ENCODE measurements at places on chromosomes 12 and 14.
A peak's percentile ranks its signal among the peaks of the same experiment; 100 is the strongest.

- peak; percentile 7 for DNase-seq
Measured at GRCh38 chr14:92914087-92914656, 8.8 kb upstream of the CHGA start.

GRCh38 chr12:130933269-130933995 is 20.3 kb upstream of the ADGRD1 start:
- DNase-seq = no peak

DNA sequence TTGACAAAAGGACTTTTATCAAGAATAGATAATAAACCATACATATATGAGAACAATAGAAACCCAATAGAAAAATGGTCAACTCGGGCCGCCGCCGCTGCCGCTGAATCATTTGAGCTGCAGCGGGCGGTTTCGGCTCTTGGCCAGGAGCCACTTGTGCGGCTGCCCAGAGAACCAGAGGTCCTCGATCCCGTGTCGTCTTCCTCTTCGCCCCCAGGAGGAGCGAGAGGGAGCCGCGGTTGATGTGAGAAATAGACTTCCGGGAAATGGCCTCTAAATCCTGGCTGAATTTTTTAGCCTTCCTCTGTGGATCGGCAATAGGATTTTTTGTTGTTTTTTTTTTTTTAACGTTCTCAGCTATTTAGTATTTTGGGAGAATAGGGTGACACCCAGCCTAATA is 44.8 kb downstream of the CPSF6 start:
- no peak for DNase-seq

- no peak for DNase-seq
Measured at GRCh38 chr14:39827901-39828655, 395.8 kb upstream of the FBXO33 start.

DNA sequence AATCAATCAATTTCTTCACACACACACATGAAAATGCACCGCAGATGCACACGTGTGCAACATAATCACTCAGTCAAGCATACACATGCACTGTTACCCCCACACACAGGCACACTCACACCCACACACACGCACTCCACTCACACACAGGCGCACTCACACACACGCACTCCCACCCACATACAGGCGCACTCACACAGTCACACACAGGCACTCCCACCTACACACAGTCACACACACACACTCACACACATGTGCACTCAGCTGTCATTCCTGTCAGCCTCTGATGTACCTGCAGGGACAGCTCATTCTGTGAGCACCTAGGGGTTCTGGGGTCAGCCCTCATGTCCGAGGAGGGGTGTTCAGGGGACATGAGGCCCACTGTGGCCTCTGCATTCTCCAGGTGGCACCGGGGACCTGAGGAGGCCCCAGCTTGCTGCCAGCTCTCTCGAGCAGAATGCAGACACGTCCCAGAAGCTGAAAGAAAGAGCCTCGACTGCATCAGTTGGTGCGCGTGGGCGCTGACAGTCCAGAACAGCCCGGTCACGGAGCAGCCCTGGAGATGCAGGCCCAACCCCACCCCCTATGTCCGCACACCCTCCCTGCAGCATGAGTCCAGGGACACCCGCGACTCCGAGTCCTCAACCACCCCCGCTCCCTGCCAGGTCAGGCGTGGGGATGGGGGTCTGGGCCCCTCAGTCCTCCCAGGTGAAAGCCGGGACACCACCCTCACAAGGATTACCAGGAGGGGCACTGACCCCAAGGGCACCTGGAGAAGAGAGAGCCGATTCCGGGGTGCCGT is 69.3 kb downstream of the NOC4L start:
- no peak for DNase-seq

GRCh38 chr14:99996951-99997571 is 68.2 kb upstream of the EVL start:
- no peak for DNase-seq

DNA sequence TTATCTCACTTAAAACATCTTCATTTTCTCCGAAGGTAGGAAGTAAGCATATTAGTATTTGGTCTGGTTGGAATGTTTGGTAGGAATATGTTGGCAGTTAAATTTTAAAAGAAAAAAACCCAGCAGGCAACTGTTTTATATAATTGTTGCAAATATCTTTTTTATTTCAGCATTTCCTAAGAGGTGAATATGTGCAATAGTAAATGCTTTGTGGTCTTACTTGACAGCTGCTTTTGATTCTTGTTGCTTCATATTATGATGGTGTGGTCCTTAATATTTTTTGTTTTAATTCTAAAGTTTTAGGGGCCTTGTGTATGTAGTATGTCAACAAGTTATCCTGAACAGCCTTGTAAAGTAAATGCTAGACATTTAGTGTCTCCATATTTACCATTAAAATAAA is 6.3 kb downstream of the TRAFD1 start:
- no peak for DNase-seq

DNA sequence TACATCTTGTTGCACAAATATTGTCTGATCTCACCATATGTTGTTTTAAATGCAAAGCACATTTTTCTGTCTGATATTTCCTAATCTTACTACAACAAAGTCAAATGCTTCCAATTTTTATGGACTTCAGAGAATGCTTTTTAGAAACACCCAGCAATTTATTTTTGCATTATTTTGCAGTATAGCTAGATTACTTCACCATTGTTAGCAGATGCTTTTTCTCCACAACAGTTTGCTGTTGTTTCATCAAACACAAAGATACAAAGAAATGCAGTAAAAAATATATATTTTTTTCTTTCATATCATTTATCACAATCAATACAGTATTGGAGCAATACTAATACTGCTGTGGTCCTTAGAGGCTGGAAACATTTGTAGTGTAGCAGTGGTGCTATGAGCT is 674.4 kb downstream of the TMTC2 start:
- DNase-seq = no peak

DNA sequence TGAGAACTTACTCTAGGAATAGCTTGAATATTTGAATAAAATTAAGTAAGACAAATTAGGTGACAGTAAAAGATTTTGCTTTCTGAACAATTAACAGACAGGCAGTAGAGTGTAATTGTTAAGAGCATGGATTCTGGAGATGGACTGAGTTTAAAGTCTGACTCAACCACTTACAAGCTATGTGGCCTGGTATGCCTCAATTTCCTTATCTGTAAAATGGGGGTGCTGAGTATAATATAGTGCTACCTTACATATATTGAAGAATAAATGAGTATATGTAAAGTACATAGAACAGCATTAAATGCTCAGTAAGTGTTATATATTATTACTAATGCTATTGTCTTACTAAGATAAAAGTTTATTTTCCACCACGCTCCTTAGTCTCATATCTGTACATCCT is 7.1 kb downstream of the MIA2 start:
- no peak for DNase-seq

DNA sequence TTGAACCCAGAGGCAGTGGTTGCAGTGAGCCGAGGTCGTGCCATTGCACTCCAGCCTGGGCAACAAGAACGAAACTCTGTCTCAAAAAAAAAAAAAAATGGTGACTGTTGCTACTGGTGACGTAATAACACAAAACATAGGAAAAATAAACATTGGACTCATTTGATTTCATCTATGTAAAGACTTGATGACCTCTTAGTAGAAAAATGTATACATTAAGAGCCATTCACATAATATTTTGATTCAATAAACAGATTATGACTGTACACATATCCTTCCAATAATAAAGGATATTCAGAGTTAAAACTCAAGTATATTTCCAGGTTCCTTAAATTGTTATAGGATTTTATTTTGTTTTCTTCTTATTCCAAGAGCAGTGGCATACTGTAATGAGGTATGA is 65.7 kb upstream of the AEBP2 start:
- no peak for DNase-seq

DNA sequence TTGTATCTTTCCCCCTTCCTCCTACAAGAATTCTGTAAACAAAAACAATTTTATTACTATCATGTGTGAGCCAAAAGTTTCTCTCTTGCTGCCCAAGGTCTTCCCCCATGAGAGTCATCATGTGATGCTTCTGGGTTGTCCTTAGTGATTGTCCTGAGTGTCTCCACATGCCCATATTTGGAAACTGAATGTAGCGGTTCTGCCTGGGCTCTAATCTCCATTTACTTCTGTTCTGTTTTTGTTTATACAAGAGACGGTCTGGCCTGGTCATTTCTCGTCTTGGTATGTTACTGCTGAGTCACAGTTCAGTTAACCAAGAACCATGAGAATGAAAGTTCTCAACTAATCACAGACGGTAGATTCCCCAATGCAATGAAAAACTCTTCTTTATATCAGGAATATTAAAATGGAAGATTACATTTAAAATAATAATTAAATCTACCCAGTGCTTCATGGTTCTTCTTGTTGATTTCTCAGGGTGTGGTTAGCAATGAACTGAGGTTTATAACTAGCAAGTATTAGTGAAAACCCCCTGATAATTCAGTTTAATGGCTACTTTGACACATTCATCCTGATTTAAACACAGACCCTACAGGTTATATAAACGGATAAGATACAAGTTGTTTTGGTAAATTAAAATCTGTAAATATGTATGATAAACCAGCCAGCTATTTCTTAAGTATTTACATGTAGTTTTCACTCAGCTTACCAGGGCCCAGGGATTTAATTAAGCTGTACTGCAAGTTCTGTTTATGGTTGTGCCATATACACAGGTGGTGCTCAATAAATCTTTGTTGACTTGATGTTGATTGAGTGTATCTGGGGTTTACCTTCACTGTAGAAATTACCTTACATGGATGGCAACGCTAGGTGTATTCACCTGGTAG is 81.1 kb downstream of the PELI2 start:
- no peak for DNase-seq

- no peak for DNase-seq
Measured at GRCh38 chr14:33475623-33476022, 475.3 kb downstream of the EGLN3 start.

- DNase-seq = no peak
Measured at GRCh38 chr14:35553808-35554207, 19.8 kb downstream of the INSM2 start.

GRCh38 chr14:102723650-102724049 is 53.6 kb upstream of the TRAF3 start:
- no peak for DNase-seq

- no peak for DNase-seq
Measured at GRCh38 chr12:114186241-114187002, 219.5 kb downstream of the TBX5 start.

DNA sequence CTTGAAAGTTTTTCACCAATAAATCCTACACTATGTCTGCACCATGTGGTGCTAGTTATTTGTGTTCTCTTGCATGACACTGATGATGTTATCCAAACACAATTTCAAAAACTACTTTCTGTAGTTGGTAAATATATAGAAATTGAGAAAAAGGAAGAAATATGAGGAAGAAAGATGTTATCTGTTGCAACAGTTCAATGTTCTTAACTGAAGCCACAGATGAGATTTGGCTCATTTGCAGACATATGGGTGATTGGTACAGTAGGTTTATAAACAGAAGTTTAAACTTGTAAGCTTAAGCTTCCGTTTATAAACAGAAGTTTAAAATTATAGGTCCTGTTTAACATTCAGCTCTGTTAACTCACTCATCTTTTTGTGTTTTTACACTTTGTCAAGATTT is at the start of gene CLEC12A:
CLEC12A (plus strand) TSS at position 229 of the 400 bp plus-strand sequence. CDS start 188 bp downstream, outside the sequence.
- no peak for DNase-seq

- no peak for DNase-seq
Measured at GRCh38 chr12:114401328-114402083, 4.4 kb downstream of the TBX5 start.

DNA sequence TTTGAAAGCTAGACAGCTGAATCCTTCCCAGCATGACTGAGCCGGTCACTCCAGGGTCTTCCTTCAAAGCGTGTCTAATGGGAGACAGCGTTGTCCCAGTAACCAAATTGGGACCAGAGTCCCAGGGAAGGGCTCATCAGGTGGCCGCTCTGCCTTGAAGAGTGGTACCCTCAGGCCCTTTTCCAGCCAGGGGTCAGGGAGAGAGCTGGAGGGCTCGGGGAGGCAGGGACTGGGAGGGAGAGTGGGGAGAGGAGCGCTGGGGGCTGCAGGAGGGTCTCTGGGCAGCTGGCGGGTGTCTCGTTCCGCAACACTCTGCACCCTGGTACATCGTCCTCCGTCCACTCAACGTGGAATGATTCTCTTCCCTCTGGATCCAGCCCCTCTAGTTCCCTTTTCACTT is 1.6 kb upstream of the RTL1 start:
- DNase-seq = no peak

- DNase-seq = no peak
Measured at GRCh38 chr12:45833401-45833800, 103.9 kb downstream of the ARID2 start.

- no peak for DNase-seq
Measured at GRCh38 chr12:99722690-99723486, 75.3 kb downstream of the GARIN6 start.

- DNase-seq = no peak
Measured at GRCh38 chr12:116620492-116621191, 61.5 kb downstream of the MAP1LC3B2 start.

DNA sequence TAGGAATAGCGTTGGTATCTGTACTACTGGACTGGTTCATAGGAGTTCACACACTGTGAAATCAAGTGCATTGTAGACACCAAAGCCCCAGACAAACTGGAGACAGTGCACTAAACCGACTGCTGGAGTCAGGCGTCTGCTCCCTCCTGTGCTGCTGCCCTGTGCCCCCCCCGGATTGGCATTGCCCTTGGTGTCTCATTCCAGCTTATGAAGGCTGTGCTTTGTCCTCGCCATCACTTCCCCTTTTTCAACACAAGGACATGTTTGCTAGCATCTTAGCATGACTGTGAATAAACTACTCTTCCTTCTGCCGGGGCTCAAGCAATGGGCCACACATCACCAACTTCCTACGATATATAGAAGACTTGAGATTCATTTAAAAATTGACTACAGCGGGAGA is 84.0 kb downstream of the TMCC3 start:
- no peak for DNase-seq

GRCh38 chr12:130813436-130813835 is 25.6 kb downstream of the STX2 start:
- DNase-seq = no peak

GRCh38 chr14:88815980-88816379 is 8.5 kb upstream of the TTC8 start:
- DNase-seq = no peak

DNA sequence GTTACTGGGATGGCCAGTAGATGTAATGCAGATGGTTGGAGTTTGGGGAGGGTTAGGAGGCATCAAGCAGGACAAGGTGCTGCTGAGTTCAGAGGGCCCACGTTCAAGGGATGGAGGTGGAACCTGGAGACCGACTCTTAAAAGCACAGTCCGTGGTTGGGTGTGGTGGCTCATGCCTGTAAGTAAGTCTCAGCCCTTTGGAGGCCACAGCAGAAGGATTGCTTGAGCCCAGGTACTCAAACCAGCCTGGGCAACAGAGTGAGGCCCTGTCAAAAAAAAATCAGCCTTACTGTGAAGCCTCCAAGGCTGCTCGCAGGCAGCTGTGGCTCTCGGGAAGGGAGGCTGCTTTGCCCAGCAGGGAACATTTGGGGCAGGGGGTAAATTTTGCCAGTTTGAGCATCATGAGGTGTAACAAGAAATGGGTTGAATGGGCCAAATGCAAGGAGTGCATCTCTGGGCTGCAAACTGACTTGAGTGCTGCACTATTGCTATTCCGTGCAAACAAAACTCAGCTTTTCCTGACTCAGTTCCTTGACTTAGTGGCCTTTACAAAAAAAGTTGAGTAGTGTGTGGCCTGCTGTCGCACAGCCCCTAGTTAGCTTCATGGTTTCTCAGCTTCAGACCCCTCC is 55.0 kb downstream of the ANAPC7 start:
- no peak for DNase-seq
